ENCODE measurements at places on chromosomes 7 and 10.

- no peak for DNase-seq
Measured at GRCh38 chr10:86060386-86061277, 306.0 kb downstream of the GRID1 start.

GRCh38 chr7:7512861-7513597 lies 22.6 kb downstream of the COL28A1 start:
- no peak for DNase-seq

- DNase-seq = no peak
Measured at GRCh38 chr7:143396625-143397556, 11.8 kb downstream of the EPHA1 start.

GRCh38 chr7:76315364-76315763 lies 12.9 kb downstream of the HSPB1 start:
- DNase-seq = no peak

- no peak for DNase-seq
Measured at GRCh38 chr10:6786579-6787031, 206.5 kb upstream of the PRKCQ start.

GRCh38 chr10:104002911-104003310 lies 36.0 kb downstream of the SLK start:
- no peak for DNase-seq

GRCh38 chr7:111414374-111414773 lies 147.9 kb downstream of the IMMP2L start:
- DNase-seq = no peak

- DNase-seq = no peak
Measured at GRCh38 chr10:61896854-61897661, 4.4 kb upstream of the ARID5B start.

DNA sequence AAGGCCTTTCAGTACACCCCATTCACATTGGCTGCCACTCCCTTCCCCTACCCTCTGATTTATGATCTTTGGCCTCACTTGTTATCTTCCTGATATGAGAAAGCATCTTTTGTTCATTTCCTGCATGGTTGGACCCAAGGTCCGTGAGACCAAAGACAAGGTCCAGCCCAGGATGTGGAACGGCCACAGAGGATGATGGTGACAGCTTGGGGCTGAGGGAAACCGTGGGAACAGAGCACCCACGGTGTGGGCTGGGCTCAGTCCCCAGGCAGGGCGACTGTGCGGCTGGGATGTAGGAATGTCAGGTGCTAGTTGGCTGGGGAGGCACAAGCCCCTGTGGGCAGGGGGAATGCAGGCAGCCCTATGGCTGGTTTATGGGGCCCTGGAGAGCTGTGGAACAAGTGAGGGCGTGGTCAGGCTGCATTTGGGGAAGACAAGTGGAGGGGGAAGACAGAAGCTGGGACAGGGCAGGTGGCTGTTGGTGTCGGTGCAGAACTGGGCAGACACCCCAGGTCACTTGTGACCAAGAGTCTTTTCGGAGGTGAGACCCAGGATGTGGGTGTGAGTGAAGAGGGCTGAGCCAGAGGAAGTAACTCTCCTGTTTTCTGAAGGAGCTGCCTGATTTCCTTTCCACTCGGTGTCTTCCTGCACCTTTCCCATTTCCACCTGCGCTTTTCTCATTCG lies 51.7 kb upstream of the IGFBP3 start:
- DNase-seq = no peak

DNA sequence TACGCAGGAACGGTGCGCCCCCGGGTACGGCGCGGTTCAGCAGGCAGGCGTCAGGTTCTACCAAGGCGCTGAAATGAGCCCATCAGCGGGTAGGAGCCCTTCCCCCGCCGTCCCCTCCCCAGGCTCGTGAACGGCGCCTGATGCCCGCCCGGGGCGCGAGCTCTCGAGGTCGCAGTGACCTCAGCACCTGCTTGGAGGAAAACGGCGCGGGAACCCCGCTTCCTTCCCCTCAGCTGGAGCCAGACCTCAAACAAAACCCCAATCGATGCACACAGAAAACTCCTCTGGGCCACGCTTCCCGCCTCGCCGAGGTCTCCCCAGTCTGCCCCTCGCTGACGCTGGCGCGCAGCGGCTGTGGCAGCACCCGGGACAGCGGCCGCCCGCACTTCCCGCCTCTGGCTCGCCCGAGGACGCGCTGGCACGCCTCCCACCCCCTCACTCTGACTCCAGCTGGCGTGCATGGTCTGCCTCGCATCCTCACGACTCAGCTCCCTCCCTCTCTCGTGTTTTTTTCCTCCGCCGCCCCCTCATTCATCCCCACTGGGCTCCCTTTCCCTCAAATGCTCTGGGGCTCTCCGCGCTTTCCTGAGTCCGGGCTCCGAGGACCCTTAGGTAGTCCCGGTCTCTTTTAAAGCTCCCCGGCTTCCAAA lies 514 bp upstream of the GAD2 start:
- no peak for DNase-seq

- no peak for DNase-seq
Measured at GRCh38 chr7:22628112-22628511, 98.9 kb upstream of the IL6 start.

GRCh38 chr7:22066522-22066921 lies 120.8 kb upstream of the CDCA7L start:
- no peak for DNase-seq

- DNase-seq = no peak
Measured at GRCh38 chr7:85014936-85015660, 171.8 kb downstream of the SEMA3D start.

GRCh38 chr7:2128601-2129322 lies 104.0 kb downstream of the MAD1L1 start:
- no peak for DNase-seq

DNA sequence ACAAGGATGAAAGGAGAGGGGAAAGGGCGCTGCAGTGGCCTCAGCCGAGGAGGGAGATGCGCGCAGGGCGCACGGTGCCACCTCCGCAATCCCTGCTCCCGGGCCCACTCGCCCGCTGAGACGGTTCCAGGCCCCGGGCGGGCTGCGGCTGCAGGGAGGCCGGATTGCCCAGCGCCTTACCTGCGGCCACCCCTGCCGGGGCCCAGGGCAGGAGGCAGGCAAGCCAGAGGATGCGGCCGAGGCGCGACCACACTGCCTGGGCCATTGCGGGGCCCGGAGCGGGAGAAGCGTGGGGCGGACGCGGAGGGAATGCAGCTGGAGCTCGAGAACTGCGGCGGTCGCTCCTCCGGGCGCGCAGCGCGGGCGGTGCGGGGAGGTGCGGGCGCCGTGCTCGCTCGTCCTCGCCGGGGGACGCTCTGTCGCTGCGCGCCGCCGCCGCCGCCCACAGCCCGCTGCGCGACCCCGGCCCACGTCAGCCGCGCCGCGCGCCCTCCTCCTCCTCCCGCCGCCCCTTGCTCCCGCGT lies at the start of gene TMEM130:
Gene TMEM130, minus strand, starts transcription at position 418 of the 524 bp plus-strand sequence. Its CDS starts 153 bp downstream, at position 265.
- no peak for DNase-seq

- DNase-seq = no peak
Measured at GRCh38 chr10:122721111-122721510, 21.5 kb upstream of the C10orf120 start.

DNA sequence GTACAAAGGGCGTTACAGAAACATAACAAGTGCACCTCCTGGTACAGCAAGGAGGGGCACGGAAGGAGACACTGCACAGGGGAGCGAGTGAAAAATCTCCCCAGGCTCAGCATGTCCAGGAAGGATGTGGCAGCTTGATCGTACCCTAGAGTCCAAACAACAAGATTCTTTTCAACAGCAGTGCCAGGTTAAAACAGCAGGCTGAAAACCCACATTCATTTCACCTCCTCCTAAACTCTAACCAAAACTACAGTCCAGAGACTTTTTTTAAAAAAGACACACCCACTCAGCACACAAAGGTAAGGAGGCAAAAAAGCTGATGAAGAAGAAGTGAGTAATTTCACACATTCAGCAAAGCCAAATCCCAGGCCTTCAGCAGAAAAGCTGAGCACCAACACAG lies 138.8 kb downstream of the SFMBT2 start:
- DNase-seq = no peak

DNA sequence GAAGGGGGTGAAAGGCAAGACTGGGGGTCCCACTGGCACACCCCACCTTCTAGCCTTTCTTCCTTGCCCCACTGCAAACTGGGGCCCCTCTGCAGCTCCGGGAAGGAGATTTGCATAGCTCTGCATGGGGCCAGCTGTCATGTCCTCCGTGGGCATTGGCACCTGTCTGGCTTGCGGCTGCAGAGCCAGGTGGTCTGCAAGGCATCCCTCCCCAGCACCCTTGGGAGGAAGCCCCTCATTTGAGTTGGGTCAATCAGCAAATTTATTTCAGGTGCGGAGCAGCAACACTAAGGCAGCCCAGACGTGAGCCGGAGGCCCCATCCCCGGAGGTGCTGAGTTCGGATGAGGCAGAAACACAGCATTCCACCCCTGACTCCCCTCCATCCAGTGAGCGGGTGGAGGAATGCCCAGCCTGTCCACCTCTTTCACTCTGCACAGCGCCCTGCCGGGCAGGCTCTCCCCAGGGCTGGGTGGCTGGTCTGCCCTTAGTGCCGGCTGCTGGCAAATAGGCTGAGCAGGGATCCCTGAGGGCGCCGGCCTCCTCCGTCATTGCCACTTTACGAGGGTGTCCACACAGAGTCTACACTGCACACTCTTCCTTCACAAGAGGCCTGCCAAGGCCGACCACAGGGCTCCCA lies 143.2 kb downstream of the TCERG1L start:
- no peak for DNase-seq

DNA sequence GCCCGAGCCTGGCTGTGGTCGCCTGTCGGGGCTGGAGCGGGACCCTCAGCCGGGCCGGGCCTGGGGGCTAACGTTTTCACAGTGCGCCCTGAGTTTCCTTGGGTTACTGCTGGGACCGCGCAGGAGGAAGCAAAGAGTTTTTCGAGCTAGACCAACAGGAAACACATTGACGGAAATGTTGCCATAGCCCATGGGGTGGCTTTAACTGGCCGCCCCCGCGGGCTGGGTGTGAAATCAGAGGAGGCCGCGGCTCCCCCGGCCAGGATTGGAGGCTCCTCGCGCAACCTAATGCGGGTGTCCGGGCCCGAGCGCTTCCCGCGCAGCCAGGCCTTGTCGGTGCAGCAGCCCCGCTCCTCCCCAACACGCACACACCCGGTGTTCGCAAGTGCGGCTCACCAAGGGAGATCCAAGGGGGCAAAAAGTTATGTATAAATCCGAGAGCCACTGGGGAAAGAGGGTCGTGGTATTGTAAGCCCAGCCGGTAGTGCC lies 1.9 kb downstream of the HHEX start:
- no peak for DNase-seq

DNA sequence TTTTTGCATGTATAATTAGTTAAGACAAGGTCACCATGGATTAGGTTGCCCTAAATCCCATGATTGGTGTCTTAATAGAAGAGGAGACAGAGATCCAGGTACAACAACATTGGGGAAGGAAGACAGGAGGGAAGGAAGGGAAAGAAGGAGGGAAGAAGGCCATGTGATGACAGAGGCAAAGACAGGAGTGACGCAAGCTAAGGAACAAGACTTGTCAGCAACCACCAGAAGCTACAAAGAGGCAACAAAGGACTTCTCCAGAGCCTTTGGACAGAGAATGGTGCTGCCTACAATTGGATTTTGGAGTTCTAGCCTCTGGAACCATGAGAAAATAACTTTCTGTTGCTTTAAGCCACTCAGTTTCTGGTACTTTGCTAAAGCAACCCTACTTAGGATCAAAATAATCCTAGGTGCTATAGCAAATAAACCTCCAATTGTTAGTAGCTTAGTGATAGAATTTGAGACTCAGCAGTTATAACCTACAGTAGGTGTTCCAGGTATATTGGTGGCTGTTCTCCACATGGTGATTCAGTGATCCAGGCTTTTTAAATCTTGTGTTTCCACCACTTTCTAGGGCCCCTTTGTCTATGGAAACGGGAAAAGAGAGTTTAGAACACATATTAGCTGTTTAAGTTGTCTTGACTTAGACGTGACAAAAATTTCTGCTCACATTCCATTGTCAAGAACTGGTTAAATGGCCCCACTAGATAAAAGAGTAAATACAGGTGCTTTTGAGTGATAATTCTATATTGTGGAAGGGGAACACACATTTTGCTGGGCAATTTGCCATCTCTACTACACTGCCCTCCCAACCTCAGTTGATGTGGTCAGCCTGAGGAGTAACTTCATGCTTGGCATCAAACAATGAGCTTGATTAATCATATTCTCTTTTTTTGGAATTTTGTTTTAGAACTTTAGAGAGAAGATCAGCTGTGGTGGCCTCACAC lies 70.5 kb upstream of the SP4 start:
- no peak for DNase-seq

DNA sequence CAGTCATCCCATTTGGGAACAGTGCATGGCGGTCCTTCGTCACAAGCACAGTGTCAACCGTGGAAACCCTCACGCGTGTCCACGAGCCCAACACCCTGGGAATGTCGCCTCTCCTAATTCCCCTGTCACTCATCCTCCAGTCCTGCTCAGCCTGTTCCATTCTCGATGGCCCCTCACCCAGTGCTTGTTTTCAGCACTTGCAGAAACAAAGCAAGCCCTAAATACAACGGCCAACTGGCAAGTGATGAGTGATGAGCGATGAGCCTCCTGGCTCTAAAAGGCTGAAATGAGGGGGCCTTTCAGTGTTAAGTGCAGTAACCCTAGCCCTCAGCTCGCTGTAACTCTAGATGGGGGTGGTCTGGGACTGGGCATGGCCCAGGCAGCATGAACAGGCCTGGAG lies 22.6 kb downstream of the NKX2-3 start:
- no peak for DNase-seq

DNA sequence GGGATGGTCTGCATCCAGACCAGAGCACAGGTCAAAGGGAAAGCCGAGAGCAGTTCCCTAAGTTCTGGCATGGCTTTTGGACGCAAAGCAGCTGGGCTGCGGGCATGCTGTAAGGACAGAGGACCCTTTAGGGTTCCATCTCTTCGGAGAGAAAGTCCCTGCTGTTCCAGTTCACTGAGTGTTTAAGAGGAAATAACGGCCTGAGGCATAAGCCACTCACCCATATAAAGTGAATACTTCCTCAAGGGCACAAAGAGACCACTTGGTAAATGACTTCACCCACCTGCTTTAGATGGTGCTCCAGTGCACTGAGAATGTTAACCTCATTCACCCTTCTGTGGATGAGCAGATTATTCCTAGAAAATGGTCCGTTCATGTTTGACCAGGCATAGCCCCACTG lies 586.7 kb upstream of the GALNT17 start:
- DNase-seq = no peak

DNA sequence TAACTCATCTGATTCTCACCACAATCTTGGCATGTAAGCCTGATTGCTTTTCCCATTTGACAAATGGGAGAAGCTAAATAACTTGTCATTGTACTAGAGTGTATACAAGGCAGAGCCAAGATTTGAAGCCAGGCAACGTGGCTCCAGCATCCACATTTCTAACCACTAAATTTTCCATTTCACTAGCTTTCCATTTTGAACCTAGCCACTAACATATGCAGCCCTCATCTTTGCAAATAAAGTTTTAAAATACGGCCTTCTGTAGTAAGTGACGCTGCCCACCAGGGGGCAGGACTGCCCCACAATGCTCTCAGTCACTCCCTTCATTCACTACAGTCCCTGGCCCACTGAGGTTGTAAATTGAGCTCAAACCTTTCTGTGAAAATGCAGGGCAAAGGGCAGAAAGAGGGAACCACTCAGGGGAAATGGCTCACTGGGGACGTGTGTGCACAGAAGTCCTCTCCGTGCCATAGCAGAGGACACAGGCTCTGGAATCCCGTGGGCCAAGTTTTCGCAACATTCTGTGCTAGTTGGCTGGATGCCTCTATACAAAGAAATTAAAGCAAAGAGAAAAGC lies 315.7 kb downstream of the TNS3 start:
- DNase-seq = no peak

- no peak for DNase-seq
Measured at GRCh38 chr10:96446966-96447596, 66.6 kb downstream of the TLL2 start.

GRCh38 chr10:47235484-47235883 lies 64.5 kb upstream of the GDF10 start:
- DNase-seq = no peak

Data from stimulated activated CD4-positive, alpha-beta T cell treated with anti-CD3 and anti-CD28 coated beads, TNF-alpha, amount 100 ng/mL, for 4 hours (primary cell).